ENCODE measurements at places on chromosomes 16 and 17.

DNA sequence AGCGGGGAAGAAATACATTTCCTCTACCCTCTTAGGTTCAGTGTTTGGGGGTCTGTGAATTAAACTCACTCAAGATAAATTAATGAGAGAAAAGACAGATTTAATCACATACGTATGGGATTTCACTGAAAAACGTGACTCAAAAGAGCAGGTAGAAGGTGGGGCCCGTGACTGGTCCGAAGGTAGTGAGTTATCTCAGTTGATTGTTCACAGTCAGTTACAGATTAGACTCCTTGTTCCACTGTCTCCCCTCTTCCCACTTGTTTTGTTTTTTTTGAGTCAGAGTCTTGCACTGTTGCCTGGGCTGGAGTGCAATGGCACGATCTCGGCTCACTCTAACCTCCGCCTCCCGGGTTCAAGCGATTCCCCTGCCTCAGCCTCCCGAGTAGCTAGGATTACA is 301.2 kb downstream of the SEC14L1 start:
- DNase-seq, result no peak

- peak; percentile 86 for DNase-seq
These were observed 239.2 kb downstream of the HS3ST3A1 start for GRCh38 chr17:13362341-13363122.

- no peak for DNase-seq
These were observed 58.1 kb upstream of the GOT2 start for GRCh38 chr16:58792188-58792587.

GRCh38 chr16:17776888-17777287 is 306.1 kb upstream of the XYLT1 start:
- no peak for DNase-seq

DNA sequence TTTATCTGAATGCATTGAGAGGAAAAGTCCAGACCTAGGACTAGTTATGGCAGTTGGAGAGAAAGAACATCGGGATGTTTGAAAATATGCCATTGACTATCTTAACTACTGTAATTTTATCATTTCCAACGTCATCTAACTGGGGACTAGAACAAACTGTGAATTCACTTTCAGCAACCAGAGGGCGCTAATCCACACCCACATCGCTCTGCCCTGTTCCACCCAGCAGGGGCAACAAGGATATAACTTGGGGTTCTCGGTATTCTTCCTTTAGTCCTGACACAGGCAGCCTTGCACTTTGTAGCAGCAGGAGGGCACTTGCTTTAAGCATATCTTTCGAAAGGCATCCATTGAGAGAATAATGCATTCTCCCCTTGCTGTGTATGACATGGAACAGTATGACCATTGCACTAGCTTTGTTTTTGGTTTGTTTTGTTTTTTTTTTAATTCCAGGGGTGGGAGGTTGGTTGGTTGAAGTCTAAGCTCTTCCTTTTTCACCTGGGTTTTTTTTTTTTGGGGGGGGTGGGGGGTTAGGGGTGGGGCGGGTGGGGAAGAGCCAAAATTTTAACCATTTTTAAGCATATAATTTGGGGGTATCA is 31.5 kb downstream of the SIAH1 start:
- peak; percentile 74 for DNase-seq

- DNase-seq, result no peak
These were observed 1.2 kb downstream of the PCGF2 start for GRCh38 chr17:38746849-38747462.

- no peak for DNase-seq
These were observed 80.2 kb upstream of the ASIC2 start for GRCh38 chr17:33373273-33373672.

GRCh38 chr16:3716831-3717234 is 491 bp downstream of the TRAP1 start:
- DNase-seq, result no peak

- no peak for DNase-seq
These were observed 24.1 kb upstream of the KCNJ16 start for GRCh38 chr17:70050931-70051330.

GRCh38 chr17:28180449-28180848 is 138.0 kb downstream of the NLK start:
- DNase-seq, result peak; percentile 19

DNA sequence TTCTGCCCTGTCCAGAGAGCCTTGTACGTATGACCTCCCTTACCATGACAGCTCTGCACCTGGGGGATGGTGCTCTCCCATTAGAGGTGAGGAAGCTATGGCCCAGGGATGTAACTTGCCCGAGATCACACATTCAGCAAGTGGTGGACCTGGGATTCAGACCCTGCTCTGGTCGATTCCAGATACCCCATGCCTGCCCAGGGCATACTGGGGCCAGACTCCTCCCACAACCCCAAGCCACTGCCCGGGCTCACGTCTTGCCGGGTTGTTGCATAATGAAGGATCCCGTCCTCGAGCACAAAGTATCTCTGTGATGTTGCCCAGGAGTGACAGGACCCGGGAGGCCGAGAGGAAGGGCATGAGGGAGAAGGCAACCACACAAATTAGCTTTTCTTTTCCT is 2.1 kb downstream of the OSBPL7 start:
- no peak for DNase-seq

GRCh38 chr17:45096141-45096540 is 35.0 kb downstream of the NMT1 start:
- DNase-seq, result peak; percentile 30

- peak; percentile 13 for DNase-seq
These were observed 35.8 kb downstream of the LITAF start for GRCh38 chr16:11550791-11551498.

GRCh38 chr17:38898291-38898679 is 27.1 kb upstream of the LASP1NB start:
- DNase-seq, result no peak

DNA sequence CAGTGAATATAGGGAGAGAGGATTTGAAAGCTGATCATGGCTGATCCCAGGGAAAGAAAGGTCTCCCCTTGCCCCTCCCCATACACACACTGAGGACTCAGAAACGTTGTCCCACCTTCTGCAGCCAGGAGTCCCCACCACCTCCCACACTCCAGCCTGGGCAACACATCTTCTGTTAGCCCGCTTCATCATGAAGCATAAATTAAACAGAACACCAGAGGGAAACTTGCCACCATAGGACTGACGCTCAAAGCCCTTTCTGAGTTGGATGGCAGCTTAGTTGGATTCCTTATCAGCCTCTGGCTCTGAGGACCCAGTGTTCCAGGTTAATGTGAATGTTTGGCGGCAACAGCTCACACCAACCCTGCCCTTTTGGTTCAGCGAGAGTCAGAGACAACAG is 33.9 kb downstream of the ARHGAP27 start:
- no peak for DNase-seq

GRCh38 chr16:67847064-67847861 is at the start of gene CENPT:
TSS of gene CENPT (minus strand) at chr16:67847693. CDS start at chr16:67833859, 13,834 bp downstream.
- DNase-seq, result peak; percentile 57

DNA sequence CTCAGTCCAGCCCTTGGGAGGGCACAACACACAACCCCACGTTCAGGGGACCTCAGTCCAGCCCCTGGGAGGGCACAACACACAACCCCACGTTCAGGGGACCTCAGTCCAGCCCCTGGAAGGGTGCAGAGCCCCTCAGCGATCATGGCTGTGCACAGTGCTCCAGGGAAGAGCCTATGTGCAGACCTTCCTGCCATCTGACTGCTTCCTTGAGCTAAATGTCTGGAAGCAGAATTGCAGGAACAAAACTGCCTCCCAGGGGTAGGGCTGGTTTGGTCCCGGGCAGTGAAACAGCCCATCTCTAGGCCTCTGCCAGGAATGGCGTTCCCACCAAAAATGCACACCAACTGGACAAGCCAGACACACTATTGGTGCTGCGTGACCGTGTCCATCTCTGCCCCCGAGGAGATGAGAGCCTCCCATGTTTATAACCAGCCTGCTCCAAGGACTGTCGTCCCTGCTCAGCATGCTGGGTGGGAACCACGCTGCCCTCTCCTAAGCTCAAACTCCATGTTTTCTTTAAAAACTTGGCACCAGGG is 44.0 kb downstream of the ZNF276 start:
- no peak for DNase-seq

GRCh38 chr17:27244491-27245223 is 49.3 kb upstream of the WSB1 start:
- peak; percentile 92 for DNase-seq

GRCh38 chr17:10776381-10776780 is 27.5 kb downstream of the TMEM238L start:
- no peak for DNase-seq

GRCh38 chr16:57427824-57428223 is 19.4 kb downstream of the CIAPIN1 start:
- DNase-seq, result no peak

DNA sequence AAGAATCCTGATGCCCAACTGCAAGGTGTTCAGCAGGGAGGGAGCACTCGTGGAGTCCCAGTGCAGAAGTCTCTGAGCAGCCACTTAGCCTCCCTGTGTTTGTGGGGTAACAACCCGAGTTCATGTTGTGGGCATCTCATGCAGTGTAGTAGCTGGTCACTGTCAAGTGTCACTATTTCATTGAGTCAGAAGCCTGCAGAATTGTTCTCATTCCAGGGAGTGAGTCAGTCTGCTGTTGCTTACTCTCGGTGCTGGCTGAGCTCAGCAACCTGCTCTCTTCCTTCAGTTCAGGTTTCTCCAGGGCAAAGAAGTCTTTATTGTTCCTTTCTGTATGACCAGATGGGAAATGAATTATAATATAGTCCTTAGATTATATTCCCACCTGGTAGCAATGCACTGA is 24.1 kb downstream of the HMOX2 start:
- peak; percentile 79 for DNase-seq

DNA sequence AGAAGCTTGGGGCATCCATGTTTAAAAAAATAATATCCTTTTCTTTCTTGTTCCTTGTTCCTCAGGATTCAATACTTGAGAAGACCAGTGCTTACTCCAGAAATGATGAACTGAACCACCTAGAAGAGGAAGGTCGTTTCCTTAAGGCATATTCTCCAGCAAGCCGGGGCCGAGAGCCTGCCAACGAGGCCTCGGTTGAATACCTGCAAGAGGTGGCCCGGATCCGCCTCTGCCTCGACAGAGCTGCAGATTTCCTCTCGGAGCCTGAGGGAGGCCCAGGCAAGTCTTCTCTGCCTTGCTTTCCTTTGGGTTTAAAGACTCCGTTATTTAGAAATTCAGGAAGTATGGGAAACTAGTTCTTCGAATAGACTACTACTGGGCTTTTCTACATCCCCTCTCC is 42.5 kb upstream of the ENDOV start:
- no peak for DNase-seq

DNA sequence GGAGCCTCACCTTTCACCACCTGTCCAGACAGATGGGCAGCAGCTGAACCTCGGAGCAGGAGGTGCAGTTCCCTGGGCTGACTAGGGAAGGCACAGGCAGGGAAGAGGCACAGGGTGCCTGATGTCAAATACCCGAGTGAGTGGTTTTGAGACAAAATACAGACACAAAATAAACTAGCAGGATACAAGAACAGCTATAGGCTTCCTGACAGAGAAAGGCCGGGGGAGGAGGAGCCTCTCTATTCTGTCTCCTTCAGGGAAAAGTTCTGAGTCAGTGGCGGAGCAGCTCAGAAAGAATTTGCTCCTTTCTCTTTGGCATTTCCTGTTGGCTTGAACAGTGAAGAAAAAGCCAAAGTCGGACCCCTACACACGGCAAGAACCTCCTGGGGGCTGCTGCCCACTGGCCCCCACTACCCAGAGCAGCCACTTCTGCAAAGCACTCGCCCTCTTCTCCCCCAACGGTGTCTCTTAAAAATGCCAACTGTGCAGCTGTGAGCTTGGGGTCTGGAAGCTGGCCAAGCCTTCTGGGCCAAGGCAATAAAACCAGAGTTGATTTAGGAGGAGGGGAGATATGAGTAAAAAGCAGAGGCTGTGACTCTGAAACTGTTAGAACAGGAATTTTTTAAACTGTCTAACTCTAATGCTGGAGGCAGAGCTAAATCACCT is 14.4 kb upstream of the FAAP100 start:
- DNase-seq, result peak; percentile 99

- no peak for DNase-seq
These were observed 15.3 kb upstream of the TNFRSF13B start for GRCh38 chr17:16987066-16987829.

GRCh38 chr17:67606896-67607604 is 110.7 kb upstream of the NOL11 start:
- DNase-seq, result no peak

DNA sequence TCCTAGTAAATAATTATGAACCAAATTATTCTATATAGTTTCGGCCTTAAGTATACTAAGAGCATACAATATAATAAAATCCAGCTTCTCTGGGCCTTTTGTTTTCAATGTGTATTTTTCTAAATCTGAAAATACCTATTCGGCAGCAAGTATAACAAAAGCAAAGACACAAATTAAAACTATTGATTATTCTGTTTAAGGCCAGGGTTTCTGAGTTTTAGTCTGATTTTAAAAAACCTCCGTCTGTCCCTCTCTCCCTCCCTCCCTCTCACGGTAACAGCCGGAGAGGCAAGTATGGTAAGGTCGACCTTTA is 1.5 kb downstream of the TOB1 start:
- no peak for DNase-seq

DNA sequence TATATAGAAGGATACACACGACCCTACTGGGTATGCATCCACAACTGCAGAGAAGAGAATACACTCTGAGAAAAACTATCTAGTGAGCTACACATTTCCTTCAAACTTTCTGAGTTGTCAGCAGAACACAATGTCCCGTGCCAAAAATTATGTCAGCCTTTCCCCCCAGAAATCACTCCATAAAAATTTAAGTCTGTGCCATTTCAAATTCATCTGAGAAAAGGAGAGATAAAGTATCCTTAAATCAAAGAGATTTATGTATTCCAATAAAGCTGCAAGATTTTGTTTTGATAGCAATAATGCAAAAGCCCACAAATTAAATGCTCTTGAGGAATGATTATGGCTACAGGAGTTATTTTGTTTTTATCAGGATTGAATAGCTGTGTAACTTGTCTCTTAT is 760.1 kb downstream of the CDH11 start:
- peak; percentile 41 for DNase-seq

- DNase-seq, result no peak
These were observed 1.5 kb upstream of the NTN3 start for GRCh38 chr16:2469399-2470233.

DNA sequence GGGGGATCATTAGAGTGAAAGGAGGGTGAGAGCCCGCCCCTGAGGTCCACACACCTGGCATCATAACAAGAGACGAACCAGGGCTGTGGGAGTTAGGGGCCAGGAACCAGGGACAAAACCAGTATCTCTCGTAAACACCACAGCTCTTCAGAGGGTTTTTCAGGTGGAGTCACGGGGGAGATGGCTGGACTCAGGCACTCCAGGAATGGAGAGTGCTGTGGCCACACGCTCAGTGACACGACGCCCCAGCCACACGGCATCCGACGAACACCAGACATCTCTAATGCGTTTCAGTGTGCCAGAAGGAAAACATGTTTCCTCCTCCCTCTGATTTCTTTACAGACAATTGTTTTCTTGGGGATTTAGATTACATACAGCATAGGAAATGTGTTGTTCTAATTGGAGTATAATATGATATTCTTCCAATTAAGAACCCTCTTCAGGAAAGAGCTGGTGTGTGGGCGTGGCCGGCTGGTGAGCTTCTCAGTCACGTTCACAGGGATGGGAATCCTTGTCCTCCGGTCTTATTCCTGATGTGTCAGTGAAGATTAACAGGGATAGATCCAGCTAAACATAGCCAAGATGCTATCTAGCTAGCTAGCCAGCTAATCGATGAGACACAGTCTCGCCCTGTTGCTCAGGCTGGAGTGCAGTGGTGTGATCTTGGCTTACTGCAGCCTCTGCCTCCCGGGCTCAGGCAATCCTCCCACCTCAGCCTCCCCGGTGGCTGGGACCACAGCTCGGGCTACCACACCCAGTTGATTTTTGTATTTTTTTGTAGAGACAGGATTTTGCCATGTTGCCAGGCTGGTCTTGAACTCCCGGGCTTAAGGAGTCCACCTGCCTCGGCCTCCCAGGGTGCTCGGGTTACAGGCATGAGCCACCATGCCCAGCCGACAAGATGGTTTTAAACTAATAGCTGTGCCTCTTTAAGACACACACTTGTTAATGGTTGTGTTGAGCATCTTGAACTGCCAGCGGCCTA is 98.6 kb downstream of the BANP start:
- DNase-seq, result no peak

Measured in fibroblast of skin of right quadriceps (primary cell).